ENCODE measurements at places on chromosomes 11 and 22.

DNA sequence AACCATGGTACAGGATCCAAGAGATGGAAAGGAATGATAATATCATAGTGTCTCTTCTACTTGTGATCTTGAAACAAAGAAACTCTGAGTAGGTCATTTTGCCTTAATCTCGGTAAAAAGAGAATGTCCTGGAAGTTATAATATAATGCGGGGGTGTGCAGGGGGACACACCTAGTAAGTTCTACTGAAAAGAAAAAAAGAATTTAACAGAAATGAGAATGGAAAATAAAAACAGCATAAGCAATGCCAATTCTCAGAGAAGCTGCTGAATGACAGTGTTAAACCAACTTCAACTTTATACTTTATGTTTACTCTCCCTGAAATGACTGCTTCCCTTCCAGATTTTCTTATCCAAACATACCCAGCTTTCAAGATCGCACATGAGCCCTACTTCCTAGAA is 2.0 kb downstream of the HPS5 start:
- no peak for DNase-seq

- DNase-seq = peak; percentile 51
Measured at GRCh38 chr11:47348859-47349258, 3.6 kb downstream of the MYBPC3 start.

GRCh38 chr22:34973926-34974325 is 92.0 kb upstream of the ISX start:
- DNase-seq = no peak

DNA sequence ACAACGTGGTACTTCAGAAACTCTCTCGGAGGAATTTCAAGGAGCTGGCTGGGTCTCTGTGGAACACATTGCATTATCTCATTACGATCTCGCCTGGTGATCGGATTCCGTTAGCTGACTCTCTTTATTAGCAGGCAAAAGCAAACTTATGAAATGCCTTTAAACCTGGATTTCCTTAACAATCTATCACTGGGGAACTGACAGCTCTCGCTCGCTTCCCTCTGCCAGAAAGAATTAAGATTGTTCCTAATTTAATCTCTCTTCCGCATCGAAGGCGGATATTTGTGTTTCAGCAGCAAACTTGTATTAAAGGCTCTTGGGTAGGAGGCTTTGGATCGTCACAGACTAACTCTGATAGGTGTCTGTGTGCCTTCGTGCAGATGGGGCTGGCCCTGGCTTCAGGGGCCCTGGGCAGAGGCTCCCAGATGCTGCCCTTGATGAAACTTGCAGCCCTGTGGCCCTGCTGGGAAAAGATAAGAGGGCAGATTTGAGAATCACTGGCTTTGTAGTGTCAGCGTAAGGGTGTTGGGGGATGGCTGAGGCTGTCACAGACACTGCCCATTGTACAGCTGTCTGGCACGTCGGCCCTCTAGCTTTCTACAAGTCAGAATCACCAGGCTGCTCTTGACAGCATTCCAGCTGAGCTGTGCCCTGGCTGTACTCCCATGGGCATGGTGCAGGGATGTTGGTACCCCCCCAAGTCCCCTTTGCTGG is 162.2 kb upstream of the NECTIN1 start:
- DNase-seq = no peak

GRCh38 chr11:69504576-69505335 is 23.3 kb downstream of the LINC01488 start:
- DNase-seq = no peak

DNA sequence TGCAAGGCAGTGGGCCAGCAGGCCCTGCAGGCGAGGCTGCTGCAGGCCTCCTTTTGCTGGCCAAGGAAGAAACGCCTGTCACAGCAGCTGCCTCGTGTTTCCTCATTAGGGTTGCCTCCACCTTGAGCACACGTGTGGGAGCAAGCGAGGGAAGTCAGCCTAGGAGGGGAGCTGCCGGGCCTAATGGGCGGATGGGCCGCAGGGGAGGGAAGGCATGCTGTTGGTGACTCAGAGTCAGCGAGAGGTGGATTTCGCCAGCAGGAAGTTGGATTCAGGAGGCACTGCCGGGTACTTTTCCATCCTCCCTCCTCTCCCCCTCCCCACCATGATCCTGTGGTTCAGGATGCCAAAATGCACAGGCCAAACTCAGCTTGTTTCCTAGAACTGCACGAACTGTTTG is 498.7 kb downstream of the METTL15 start:
- DNase-seq = no peak

DNA sequence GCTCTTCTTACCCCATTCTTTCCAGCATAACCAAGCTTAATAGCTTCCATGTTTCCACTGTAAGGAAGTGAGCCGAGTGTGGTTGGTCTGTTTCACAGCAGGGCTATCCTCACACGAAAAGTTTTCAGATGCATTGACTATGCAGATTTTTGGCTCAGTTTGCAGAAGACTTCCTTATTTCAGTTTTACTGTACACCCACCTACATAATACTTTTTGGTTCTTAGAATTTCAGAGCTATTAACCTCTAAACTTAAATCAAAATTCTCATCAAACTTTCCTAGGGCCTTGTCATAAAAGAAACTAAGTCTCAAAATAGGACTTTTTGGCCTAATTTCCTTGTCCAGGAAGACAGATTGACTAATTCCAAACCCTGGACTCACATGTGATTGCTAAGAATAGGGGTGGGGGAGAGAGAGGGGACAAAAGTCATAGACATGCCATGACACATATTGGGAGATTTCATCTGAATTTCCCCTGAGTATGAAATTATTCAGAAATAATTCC is 7.3 kb upstream of the EHF start:
- peak; percentile 49 for DNase-seq

DNA sequence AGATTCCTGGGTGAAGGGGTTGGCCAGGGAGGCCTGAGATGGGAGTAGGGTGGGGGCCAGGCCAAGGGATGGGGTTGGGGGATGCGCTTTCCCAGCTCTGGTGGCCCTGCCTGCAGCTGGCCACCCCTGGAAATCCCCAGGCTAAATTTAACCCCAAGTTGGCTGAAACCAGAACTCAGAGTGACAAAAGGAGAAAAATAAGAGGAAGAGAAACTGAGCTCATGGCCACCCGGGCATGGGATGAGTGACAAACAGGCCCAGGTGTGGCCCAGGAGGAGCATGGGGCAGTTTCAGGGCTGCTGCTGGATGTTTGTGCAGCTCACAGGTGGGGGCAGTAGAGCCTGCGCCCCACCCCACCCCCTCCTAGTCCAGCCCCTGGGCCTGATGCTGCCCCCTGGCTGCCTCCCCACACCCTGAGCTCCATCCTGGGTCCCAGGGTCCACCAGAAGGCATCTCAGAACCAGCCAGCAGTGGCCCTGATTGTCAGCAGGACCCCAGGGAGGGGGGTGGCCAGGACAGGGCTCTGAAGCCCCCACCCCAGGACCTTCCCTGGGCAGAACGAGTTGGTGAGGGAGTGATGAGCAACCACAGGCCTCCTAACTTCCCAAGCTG is 48.0 kb downstream of the IGLL5 start:
- peak; percentile 99 for DNase-seq

DNA sequence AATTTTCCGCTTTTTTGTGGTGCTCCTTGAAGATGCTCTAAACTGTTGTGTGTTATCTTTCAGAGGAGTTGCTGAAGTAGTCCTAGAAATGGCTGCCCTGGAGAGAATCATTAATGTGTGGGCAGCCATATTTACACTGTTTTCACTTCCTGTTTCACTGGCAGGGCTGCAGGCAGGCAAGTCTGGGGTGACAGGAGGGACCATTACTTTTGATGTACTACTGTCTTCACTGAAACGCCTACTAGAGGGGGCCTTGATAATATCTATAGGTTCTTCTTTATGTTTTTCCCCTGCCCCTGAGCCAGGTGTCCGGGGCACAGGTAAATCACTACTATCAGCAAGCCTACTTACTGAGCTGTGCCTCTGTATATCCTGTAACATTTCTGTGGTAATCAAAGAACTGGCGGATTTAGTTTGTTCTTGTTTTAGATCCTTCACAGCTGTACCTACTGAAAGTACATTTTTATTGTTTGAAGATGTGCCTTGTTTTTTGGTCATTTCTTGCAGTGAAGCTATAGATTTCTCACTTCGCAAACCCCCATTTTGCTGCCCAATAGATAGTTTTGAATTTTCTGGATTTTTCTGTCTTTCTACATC is 39.7 kb downstream of the ACAT1 start:
- DNase-seq = peak; percentile 64

DNA sequence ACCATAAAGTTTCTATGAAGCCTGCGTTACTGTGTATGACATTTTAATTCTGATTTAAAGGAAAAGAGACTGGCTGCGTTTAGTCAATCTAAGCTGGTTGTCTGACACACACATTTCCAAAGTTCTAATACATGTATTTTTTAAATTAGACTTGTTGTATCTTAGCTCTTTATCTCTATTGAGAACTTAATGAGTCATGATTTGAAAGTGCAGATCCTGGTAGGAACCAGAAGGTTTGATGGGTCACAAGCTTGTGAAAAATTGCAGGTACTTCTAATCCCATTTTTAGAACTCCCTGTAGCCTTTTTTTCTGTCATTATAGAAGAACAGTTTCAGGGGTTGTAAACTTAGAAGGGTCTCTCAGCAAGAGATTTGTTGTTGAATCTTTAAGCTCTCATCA is 210.3 kb downstream of the DDX10 start:
- no peak for DNase-seq

DNA sequence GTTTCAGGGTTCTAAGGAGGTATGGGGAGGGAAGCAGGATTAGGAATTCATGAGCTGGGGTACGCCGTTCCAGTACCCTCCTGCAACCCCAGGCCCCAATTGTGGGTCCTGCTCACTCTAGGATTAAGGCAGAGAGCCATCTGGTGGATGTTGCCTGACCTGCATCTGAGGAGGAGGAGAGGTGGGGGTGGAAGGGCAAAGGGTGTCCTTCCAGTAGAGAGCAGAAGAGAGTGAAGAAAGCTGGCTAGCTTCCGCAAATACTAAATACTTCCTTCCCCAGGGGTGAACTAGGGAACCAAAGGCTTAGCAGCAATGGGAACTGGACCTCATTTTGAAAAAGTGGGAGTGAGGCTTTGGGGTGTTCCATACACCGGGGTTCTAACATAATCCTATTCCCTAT is 10.6 kb downstream of the LRRC51 start:
- DNase-seq = peak; percentile 70

- peak; percentile 95 for DNase-seq
Measured at GRCh38 chr11:64814712-64815187, 4.4 kb upstream of the MEN1 start.

DNA sequence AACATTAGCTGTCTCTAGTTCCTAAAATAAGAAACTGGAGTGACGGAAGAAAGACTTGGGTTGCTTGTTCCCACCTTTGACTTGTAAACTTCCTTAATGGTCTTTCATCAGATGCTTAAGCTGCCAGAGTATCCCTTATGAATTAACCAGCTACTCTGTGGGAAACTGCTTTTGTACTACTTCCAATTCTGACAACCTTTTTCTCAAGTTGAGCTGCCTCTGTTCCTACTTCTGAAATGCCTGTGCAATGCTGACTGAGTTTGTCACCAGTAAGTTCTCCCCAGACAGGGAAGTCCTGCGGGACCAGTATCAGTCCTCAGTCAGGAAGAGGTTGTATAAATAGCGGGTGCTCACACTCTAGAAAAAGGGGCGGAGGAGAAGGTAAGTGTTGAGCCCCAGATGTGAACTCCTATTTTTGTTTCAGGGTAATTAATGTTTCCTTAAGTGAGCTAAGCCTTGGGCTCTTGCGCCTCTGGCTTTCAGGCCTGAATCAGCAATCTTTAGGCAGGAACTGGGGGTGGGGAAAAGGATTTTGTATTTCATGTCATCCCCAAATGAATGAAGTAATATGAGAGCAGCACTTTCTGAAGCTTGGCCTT is 67.2 kb downstream of the CECR2 start:
- DNase-seq = peak; percentile 42

- no peak for DNase-seq
Measured at GRCh38 chr11:48000432-48000831, 20.1 kb downstream of the PTPRJ start.

DNA sequence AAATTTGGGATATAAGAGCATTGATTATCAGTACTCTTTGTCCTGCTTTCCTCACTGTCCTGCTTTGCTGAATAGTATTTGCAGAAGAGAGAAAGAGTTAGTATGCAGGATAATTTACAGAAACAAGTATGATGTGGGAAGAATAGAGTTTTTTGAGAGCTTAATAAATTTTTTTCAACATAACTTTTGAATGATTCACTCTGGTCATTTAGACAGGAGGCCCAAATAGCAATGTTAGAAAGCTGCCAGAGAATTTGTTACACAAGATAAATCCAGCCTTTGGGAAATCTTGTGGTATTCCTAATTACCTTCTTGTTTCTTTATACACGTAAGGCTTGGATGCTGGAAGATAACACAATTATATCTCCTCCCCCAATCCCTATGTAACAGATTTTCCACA is 484.6 kb downstream of the CNTN5 start:
- DNase-seq = no peak

- no peak for DNase-seq
Measured at GRCh38 chr11:47711816-47712215, 3.4 kb downstream of the AGBL2 start.

DNA sequence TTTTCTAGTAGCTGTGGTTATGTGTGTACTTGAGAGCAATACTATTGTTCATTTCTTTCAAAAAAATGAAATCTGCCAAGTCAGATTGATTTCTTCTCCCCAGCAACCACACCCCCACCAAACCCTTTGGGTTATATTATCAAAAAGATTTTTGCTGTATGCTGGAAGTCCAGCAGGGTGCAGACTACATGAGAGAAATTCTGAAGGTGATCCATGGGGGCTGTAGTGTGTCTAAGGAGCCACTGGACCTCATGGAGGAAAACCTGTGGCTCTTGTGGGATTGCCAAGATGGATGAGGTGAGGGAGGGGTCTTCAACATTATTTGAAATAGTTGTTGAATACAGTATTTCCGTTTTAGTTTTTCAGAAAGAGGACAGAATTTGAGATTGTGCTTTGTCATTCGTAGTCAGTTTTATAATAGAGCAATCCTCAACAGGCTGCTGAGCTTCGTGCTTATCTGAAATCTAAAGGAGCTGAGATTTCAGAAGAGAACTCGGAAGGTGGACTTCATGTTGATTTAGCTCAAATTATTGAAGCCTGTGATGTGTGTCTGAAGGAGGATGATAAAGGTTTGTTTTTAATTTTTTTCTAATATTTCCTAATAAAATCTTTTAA is 3.1 kb downstream of the EIF3M start:
- peak; percentile 31 for DNase-seq

- peak; percentile 67 for DNase-seq
Measured at GRCh38 chr11:57460022-57460757, at the start of gene RTN4RL2. Gene RTN4RL2, plus strand, starts transcription at chr11:57460528. Its CDS starts 338 bp downstream, at chr11:57460866.

DNA sequence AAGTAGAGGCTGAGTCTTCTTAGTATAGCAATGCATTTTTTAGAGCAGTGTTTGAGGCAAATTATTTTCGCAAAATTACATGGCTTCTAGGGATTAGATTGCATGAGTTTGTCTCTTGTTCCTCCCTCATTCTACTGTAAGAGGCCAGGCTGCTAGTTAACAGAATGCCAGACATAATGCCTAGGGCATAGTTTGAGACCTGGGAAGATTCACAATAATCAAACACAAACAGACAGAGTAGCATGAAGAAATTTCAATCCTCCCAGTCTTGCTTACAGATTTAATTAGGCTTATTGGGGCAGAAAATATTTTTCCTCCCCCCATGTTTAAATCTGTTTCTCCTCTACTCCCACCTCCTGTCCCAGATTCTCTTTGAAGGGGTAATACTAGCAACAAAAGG is 48.3 kb downstream of the ARHGEF12 start:
- no peak for DNase-seq

GRCh38 chr11:107583629-107584195 is 7.2 kb upstream of the ELMOD1 start:
- DNase-seq = no peak

- DNase-seq = peak; percentile 70
Measured at GRCh38 chr11:72418834-72419560, 15.3 kb downstream of the CLPB start.

GRCh38 chr11:83292709-83293456 is 6.7 kb upstream of the CCDC90B start:
- peak; percentile 62 for DNase-seq
